Activated CD4-positive, alpha-beta T cell treated with anti-CD3 and anti-CD28 coated beads for 48 hours (primary cell): ENCODE measurements at places on chromosomes 7 and 10.

- DNase-seq = no peak
These were observed 14.7 kb downstream of the FKBP6 start for GRCh38 chr7:73342645-73343044.

DNA sequence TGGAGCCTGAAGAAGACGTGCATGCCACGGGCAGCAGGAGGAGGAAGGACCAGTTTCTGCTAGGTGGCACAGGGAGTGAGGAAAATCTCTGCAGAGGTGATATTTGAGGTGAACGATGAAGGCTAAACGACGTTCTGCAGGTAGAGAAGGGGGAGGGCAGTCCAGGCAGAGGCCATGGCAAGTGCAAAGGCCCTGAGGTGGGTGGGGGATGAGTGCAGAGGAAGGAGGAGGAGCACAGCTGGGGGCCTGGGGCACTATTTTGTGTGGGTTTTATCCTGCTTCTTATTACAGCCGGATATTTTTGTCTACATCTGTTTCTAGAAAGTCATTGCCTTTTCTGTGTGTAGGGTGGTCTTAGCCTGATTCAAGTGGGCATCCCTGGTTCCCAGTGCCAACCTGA is 57.6 kb downstream of the GOLGA7B start:
- no peak for DNase-seq

- DNase-seq = no peak
These were observed 21.2 kb upstream of the NPS start for GRCh38 chr10:127527891-127528290.

DNA sequence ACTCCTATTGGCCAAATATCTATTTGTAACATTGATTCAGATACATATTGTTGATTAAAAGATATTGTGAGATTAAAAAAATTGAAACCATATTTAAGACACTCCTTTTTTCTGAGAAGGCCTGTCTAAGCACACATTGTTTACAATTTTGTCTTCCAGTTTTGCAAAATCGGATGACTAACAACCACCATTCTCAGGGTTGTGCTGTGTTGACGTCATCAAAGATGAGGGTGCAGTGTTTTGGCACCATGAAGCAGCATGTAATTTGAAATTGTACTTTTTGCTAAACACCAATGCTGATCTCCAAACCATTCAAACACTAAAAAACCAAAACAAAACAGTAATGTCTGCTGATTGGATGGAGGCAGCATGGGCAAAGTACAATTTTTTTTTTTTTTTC is 7.4 kb downstream of the CREB5 start:
- no peak for DNase-seq

DNA sequence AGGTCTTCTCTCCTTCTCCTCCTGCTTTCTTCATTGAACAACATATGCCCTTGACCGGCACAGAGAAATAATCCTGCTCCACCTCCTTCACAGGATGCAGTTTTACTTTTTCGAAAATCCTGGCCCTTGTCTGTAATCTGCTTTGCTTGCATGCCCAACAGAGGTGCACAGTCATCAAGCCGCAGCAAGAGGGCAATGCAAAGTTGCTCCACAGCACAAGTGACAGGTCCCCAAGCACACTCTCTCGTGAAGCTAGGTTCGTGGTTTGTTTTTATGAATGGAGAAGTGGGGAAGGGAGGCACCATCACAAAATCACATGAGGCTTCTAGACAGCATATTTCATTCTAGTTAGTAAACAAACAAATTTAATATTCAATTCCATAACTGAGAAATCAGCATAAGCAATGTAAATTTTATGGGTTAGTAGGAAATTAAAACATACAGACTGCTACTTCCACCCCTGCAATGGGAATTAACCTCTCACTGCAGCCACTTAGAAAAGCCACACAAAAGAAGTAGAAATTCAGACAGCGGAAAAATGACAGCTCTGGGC is 178.8 kb downstream of the TPK1 start:
- no peak for DNase-seq

DNA sequence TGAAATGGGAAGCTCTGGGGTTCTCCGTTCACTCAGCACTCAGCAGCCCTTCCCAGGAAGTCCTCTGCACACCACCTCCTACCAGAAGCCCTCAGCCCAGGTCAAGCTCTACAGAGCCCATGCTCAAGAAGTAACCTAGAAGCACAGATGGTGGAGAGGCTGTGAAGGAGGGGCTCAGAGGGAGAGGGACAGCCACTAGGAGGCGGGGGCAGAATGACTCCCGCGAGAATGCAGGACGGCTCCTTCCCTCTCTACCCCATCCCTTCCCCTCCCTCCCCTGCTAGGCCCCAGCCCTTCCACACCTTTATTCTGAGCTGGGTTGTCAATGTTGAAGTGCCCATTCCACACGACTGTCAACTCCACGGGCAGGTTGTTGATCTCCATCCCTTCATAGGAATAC is 373.2 kb downstream of the PLXNA4 start:
- no peak for DNase-seq

GRCh38 chr7:156842317-156842716 is 50.7 kb downstream of the LMBR1 start:
- DNase-seq = no peak

GRCh38 chr7:63042730-63043511 is 955.7 kb upstream of the ZNF722 start:
- DNase-seq = no peak

- no peak for DNase-seq
These were observed 90.2 kb upstream of the AGK start for GRCh38 chr7:141460781-141461715.

DNA sequence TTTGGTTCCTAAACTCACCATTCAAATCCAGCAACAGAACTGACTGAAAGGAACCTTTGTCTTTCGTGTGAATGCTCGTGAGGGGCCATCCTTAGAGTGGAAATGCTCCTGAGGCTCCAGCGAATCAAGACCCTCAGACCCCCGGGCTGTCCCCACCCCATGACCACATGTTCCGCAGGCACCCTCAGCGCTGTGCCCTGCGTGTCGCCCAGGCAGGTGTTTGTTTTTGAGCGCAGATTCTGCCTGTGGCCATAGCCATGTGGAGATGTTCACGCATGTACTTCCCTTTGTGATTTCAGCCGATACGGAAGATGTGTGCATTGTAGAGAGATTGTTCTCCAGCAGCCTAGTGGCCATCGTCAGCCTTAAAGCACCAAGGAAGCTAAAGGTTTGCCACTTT is 24.2 kb downstream of the WIPI2 start:
- DNase-seq = no peak
